Fibroblast of skin of right quadriceps (primary cell): ENCODE measurements at places on chromosomes 1 and 21.
A peak's percentile ranks its signal among the peaks of the same experiment; 100 is the strongest.

DNA sequence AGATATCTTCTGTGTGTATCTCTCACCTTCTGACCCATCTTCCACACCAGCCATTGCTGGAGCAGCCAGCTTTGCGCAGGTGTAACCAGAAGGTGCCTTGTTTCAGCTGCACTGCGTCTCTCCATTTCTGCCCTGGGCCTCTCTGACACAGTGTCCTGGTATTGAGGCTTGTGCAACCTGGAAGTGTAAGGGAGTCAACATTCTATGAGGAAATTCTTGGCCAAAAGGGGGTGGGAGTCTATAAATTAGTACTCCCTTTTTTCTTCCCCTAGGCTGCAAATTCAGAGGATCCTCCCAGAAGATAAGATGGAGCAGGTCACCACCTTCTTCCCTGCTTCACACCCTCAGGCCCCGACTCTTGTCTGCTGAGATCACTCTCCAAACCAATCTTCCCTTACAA, 109.1 kb downstream of the MRPS6 start:
- DNase-seq, result no peak

DNA sequence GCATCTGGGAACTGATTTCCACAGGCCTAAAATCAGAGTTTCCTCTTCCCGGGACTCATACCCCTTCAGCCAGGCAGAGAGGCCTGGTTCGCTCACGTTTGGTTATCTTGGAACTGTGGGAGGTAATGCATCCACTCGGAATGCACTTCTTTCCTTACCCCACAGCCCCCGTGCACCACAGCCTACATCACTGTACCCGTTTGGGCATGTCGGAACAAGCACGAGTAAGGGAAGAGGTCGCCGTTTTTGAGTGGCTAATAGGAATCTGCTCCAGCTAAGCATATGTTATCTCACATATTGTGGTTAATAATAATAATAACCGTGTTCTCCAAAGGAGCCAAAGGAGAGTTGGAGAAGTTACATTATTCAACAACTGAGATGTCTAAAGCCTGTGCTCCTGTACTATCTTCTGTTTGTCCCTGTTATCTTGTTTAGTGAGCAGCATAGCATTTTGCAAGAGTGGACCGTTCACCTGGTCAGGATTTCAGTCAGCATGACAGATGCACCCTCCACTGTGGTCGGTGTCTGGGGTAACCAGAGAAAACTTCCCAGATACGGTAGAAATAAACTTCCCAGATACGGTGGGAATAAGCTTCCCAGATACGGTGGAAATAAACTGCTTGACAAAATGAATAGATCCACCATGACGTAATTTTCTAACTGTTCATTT, 198.6 kb downstream of the SDCCAG8 start:
- DNase-seq, result no peak

DNA sequence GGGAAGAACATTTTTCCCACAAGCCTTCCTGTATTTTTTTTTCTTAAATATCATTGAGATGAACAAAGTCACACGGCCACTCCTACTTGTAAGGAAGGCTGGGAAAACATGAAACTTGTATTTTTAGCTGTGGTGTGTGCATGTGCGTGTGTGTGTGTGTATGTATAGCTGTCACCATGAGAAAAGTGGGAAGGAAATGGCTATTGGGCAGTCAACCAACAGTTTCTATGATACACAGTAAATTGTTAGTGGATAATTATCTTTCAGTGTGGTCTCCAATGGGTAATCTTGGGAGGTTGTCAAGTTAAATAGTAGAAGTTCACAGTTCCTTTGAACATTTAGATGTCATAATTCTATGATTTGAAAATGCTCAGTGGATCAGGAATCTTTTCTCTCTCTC, 132.7 kb upstream of the USP24 start:
- DNase-seq, result no peak

DNA sequence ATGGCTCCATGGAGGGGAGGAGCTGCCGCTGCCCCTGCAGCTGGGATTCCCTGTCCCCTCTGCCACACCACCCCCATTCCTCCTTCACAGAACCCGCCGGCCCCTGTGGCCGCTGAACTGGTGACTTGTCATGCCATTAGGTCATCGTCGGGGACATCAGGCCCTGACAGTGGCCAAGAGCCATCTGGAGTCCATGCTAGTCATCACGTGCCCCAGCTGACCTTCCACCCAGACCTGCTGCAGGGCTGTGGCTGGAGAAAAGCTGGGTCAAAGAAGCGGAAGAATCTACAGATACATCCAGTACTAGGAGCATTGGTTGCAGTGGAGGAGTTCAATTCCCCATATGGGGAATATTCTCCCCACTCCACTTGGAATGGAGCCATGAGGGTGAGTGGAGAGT, 78.1 kb downstream of the KCNJ15 start:
- DNase-seq, result no peak

DNA sequence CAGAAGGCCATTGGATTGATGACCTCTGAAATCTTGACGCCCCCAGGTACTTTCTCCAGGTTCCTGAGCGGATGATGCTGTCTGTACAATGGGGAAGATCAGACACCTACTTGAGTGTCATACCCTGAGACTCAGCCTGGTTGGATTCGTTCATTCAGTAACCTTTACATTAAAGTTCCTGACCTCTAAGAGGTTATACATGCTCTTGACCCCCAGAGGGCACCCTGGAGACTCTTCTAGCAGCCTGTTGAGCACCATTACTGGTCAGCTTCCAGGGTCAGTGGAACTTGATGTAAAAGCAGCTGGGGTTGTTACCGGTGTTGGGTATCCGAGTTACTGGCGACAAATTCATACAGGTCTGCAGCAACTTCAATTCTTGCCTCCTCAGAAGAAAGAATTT, 114.3 kb upstream of the ZNF678 start:
- DNase-seq, result peak; percentile 19

GRCh38 chr1:166184897-166185296, 18.1 kb upstream of the FAM78B start:
- DNase-seq, result peak; percentile 39

DNA sequence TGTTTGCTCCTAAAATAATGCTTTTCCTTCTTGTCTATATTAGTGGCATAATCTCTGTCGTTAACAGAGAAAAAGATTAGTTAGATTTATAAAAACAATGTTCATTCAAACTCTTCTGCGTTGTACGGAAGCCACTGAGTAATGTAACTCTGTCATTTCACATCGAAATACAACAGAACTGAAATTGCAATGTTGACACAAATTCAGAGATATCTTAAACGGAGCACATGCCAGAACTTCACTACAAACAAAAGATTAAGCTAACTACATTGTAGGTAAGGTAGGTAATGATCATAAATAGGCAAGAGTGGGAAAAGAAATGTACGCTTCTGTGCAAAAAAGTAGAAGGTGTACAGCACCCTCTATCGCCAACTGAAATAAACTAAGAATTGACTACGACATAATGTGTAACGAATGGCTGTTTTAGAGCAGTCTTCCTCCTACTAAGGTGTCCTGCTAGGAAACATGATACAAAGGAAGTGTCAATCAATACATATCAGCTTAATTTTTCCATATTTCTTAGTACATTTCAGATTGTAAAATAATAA, 56.6 kb downstream of the PCNX2 start:
- no peak for DNase-seq

GRCh38 chr21:19712441-19712840, 1285.8 kb upstream of the NCAM2 start:
- no peak for DNase-seq

- no peak for DNase-seq
These were observed 456 bp downstream of the PTPN14 start for GRCh38 chr1:214550857-214551435.

DNA sequence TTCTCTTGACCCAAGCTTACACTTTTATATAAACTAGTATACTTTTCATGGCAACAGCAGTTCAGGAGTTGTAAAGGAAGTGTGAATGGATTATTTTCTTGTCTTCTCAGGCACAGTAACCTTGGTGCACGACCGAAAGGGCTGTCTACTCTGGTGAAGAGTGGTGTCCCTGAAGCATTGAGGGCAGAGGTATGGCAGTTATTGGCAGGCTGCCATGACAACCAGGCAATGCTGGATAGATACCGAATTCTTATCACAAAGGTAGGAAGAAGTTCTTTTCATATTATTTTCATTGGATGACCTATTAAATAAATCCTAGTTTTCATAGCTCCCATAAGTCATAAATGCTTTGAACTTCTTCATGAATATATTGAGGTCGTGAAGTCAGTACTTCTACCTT, 53.9 kb upstream of the GPR52 start:
- no peak for DNase-seq

GRCh38 chr1:11701981-11702803, 10.7 kb downstream of the DRAXIN start:
- no peak for DNase-seq

GRCh38 chr1:45543581-45544417, 6.8 kb upstream of the AKR1A1 start:
- DNase-seq, result no peak

DNA sequence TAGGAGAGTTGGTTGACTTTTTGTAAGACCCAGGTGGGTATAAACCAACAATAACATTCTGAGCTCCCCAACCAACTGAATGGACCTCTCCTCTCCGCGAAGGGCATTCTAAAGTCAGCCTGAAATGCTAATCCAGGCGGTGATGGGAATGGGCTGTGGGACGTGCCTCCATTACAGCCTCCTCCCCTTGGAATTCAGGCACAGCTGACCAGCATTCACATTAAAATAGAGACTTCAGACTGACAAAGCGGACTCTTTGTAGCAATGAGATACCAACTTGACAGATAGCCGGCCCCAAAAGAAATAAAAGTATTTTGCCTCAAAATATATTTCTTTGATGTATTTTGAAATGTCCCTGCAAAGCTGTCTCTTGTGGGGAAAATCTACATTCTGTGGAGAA, 101.7 kb downstream of the KIF26B start:
- no peak for DNase-seq

- DNase-seq, result peak; percentile 86
These were observed 121.1 kb upstream of the RAVER2 start for GRCh38 chr1:64623750-64624191.

GRCh38 chr1:2046174-2046917, 3.9 kb upstream of the PRKCZ start:
- no peak for DNase-seq

- no peak for DNase-seq
These were observed 42.7 kb downstream of the OLIG1 start for GRCh38 chr21:33112681-33113080.

DNA sequence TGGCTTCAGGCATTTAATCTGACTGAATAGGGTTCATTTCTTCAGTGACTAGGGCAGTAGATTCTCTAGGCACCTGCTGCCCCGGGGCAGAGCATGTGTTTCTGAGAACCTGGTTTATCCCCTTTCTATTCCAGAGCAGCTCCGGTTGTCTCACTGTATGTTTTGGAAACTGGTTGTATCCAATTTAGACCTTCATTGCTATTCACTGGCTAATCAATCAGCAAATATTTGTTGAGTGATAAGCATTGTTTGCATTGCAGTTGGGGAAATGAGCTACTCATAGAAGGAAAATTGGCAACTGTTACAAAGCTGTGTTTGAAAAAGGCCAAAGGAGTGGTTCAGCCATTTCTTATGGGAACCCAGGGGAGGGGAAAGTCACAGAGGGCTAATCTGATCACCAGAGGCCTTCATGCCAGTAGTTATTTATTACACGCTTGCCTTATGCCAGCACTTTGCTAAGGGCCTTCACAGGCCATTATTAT, 2.9 kb downstream of the QSOX1 start:
- DNase-seq, result no peak

DNA sequence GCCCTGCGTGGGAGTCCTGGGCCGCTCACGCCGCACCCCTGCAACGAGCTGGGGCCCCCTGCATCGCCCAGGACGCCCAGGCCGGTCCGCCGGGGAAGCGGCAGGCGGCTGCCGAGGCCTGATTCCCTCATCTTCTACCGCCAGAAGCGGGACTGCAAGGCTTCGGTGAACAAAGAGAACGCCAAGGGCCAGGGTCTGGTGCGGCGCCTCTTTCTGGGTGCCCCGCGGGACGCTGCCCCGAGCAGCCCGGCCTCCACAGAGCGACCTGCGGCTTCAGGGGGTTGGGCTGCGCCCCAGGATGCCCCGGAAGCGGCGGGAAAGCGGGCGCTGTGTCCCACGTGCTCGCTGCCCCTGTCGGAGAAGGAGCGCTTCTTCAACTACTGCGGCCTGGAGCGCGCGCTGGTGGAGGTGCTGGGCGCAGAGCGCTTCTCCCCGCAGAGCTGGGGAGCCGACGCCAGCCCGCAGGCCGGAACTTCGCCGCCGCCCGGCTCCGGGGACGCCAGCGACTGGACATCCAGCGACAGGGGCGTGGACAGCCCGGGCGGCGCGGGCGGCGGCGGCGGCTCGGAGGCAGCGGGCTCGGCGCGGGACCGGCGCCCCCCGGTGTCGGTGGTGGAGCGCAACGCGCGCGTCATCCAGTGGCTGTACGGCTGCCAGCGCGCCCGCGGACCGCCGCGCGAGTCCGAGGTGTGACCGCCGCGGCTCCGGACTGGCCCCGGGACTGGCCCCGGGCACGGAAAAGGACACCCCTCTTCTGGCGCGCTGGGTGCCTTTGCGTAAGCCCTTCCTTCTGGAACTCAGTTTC, 2.7 kb downstream of the FAM110D start:
- peak; percentile 55 for DNase-seq

DNA sequence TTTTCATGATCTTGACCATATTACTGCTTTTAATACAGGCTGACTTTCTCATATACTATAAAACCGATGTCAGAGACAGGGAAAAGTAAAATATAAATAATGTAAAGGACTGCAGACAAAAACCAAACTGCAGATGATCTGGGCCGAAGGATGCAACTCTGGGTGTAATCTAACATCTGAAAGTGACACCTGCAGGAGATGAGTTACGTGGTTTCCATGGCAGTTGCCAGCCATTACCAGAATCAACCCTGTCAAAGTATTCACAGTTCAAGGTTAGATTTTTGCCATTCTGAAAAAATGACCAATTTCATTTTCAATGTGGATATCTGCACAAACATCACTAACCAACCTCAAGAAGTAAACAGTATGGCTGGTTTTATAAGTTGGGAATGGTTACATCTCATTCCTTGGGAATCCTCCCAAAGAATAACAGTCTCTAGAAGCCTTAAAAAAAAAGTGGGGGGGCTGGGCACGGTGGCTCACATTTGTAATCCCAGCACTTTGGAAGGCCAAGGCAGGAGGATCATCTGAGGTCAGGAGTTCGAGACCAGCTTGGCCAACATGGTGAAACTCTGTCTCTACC, 27.7 kb downstream of the DNAJC11 start:
- no peak for DNase-seq

DNA sequence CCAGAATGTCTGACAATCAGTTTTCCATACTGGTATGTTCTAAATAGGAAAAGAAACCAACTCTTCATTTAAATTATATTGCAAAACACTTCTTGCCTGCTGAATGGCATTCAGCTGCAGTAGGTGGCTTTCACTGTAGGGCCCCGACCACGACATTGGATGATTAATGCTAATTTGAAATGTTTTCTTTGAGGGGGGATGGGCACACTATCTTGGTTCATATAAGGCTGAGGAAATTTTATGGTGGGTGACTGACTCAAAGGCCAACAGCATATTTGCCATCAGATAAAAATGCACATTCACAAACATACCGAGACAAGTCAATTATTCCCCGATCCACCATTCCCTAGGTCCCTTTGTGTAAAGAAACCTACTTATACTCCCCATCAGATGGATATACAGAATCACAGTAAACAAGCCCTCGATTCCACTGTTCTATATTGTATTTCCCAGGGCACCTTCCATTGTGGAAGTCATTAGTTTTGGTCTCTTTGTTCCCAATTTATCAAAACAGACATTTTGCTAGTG, 464.2 kb upstream of the DAB1 start:
- peak; percentile 71 for DNase-seq

- no peak for DNase-seq
These were observed 7.0 kb downstream of the FOXD2 start for GRCh38 chr1:47444562-47445465.

GRCh38 chr1:171715813-171716251, 26.0 kb downstream of the VAMP4 start:
- no peak for DNase-seq

GRCh38 chr1:156126043-156126629, 11.6 kb downstream of the LMNA start:
- DNase-seq, result peak; percentile 99
